ENCODE measurements at places on chromosomes 16 and 17.

- no peak for DNase-seq
These were observed 30.9 kb downstream of the TSC2 start for GRCh38 chr16:2078691-2079090.

DNA sequence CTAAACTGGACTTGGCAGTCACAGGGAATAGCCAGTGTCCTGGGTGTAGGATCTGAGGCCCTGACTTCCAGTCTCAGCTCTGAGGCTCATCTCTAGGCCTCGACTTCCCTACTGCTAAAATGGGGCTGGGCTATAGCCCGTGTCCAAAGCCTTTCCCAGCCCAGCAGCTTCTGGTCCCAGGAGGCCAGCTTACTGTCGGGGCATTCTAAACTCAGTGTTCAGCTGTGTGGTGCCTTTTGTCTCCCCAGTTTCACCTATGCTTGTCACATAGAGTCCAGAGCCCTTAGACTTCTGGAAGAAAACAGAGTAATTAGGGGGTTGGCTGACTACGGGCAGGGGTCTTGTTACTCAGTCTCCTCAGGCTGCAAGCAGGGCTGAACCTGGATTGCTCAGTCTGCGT lies 94.8 kb downstream of the WSCD1 start:
- no peak for DNase-seq

- DNase-seq, result no peak
These were observed 206.7 kb downstream of the CDH13 start for GRCh38 chr16:82833378-82833993.

DNA sequence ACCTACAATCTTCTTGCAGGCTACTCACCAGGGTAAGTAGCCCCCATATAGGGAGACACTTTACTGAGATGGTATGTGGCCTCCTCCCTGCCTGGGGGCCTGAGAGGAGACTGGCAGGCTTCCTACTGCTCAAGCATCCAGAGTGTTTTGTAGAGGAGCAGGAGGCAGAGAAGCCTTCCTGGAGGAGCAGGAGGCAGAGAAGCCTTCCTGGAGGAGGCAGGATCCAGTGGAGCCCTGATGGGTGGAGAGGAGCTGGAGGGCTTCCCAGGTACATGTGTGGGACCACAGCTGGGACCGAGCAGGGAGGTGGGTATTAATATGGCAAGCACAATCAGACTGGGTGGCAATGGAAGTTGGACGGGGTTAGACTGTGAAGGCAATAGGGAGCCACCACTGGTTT lies 2.1 kb upstream of the ADGRG5 start:
- no peak for DNase-seq

- peak; percentile 95 for DNase-seq
These were observed 6.7 kb upstream of the MT4 start for GRCh38 chr16:56558024-56558747.

DNA sequence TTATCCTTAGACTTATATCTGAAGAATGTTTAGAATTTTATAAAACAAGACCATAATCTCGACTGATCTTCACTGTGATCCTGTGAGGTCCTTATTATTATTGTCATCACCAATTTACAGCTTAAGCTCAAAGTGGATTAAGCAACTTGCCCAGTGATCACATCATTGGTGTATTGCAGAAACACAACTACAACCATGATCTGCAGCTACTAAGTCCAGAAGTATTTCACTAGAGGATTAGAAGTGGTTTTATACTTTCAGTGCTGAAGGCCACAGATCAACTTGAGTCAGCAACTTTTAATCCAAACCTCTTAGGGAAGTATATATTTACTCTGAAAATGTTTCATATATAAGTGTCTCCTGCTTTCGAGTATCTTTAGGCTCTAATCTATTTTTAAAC lies 624.3 kb upstream of the SOX9 start:
- no peak for DNase-seq

DNA sequence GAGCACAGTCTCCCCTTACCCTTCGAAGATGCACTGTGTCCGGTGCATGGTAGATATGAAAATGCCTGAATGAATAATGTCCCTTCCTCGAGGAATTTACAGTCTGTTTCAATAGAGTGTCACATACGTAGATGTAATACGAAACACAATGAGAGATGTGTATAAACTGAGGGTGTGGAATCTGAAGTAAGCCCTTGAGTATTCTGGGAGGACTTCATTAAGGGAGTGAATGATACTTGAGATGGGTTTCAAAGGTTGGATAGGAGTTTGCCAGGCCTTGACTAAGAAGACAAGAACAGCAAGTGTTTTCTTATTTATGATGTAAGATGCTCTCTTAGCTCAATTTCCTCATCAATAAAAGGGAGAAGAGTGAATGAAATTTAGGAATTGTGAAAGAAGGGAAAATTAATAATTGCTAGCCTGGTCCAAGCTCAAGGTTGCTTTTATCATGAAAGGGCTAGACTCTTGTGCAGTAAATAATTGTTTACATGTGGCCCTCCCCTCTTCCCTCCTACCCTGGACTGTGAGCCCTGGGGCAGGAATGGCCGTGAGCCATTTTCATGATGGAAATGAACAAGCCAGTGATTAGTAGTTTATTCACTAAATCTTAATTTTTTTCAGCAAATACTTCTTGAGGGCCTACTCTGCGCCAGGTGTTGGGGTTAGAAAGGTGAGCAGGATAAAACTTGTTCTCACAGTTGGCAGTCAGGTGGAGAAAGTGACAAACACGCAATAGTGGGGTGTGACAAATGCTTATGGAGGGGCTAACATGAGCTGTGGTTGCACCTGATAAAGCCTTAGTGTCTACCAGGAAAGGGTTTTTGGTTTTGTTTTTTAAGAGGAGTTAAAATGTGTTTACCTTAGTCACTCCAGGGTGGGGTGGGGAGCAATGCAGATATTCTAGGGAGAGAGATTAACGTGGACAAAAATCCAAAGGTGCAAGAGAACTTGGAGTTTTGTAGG lies 1.6 kb downstream of the KIF22 start:
- DNase-seq, result no peak

- no peak for DNase-seq
These were observed 141.2 kb downstream of the WWOX start for GRCh38 chr16:78240459-78241222.

DNA sequence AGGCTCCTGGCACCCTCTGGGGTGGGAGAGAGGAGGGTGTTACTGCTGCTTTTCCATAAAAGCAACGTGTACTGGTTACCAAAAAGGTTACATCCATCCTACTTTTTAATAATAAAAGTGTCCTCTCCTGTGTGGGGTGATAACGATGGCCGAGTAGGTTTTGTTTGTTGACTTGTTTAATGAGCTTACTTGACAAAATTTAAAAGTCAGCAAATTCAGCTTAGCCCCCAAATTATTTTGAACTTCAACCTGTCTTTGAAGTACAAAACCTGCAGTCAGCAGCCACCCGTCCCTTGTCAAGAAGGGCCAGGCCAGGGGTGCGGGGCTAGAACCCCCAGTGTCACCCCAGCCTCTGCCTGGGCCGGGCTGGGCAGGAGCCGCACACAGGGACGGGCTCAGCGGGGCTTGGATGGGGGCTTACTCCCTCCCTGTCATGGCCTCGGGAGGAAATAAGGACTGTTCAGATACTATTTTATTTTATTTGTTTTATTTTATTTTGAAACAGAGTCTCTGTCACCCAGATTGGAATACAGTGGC lies 103.9 kb upstream of the CHMP6 start:
- DNase-seq, result no peak
